Prostate gland (tissue), 2 donors: ENCODE measurements at places on chromosomes 7 and 10. TPM values are rescaled to one million over a fixed set of nuclear protein-coding genes. Genes with fewer than 3 reads are reported as not detected.

GRCh38 chr7:33463131-33463530 is 333.8 kb downstream of the BBS9 start:
- no peak for DNase-seq

GRCh38 chr10:46096446-46096845 is 50.4 kb upstream of the MSMB start:
- no peak for DNase-seq

GRCh38 chr7:156725073-156725472 is 84.5 kb downstream of the RNF32 start:
- DNase-seq, result no peak

Gene TAS2R3
- total RNA-seq, result 5.2 TPM

- no peak for DNase-seq
Measured at GRCh38 chr10:87750001-87750671, 67.9 kb downstream of the ATAD1 start.

Gene CALCR
- not detected for total RNA-seq

- no peak for DNase-seq
Measured at GRCh38 chr10:43251419-43252165, 15.3 kb downstream of the RASGEF1A start.

Gene ZNF727
- total RNA-seq, result 7.3 TPM

GRCh38 chr7:116733924-116734580 is 62.1 kb downstream of the MET start:
- DNase-seq, result no peak

- DNase-seq, result no peak
Measured at GRCh38 chr7:26688936-26689506, 175.4 kb downstream of the SKAP2 start.

DNA sequence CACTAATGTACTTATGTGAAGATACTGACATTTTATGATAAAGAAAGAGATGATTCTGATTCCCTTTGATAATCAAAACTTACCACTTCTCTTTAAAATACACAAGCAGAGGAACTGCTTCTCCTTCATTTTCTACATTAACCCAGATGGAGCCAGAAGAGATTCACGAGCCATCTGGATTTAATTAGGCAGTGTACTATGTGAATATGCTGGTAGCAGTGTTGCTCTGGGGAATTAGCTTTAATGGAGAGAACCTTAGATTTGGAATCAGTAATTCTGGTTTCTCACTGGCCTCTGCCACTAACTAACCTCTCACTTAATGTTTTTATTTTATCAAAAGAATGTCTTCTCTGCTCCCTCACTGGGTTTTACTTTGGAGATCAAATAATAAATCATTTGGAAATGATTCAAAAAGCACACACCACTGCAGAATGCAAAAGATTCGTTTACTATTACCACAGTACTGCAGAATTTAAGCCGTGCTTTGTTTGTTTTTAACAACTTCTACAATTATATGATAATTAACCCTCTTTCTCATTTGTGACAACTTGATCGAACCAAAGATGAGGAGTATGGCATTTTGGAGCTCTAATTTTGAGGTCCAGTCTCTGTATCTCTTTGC is 77.5 kb upstream of the PHYHIPL start:
- no peak for DNase-seq

Gene GPER1
- total RNA-seq, result 7.4 TPM

Gene FHIP2A
- total RNA-seq, result 22.1 TPM

- DNase-seq, result no peak
Measured at GRCh38 chr10:5467207-5467535, 32.2 kb downstream of the CALML5 start.

Gene TFEC
- total RNA-seq, result 0.32 TPM

DNA sequence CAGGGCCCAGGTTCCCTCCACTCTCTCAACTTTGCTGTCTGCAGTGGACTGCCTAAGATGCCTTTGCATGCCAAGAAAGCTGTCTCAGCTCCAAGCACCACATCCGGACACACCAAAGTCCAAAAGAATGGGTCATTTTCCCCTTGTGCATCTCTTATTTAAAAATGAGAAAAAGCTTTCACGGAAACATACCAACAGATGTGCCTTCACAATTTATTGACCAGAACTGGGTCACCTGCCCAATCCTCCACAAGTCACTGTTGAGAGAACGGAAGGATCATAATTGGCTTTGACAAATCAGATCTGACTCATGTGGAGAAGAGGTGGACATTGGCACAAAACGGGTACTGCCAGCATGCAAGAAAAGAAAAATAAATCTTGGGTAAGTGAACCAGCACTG is 258.3 kb downstream of the SNX13 start:
- no peak for DNase-seq

- DNase-seq, result no peak
Measured at GRCh38 chr7:98995111-98995510, 116.8 kb downstream of the TRRAP start.

- no peak for DNase-seq
Measured at GRCh38 chr7:114051871-114052331, 133.1 kb upstream of the PPP1R3A start.

GRCh38 chr10:52720018-52720417 is 52.6 kb downstream of the MBL2 start:
- no peak for DNase-seq

GRCh38 chr10:35012781-35013180 is 77.4 kb downstream of the CUL2 start:
- no peak for DNase-seq

DNA sequence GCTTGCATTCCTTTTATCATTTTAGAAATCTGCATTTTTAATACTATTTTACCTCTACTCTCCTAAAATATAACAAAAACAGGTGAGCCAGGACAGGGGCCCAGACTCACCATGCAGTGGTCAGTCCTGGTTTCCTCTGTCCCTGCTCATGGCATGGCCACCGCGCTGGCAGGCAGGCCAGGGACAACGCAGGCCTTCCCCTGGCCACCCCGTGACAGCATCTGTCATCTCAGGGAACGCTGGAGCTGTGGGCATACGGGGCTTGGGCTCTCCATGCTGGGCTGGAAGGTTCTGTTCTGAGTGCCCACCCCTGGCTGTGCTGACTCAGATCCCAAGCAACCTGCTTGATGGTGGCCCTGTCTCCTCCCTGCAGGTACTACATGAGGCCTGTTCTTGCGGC is 35.1 kb upstream of the CDH23 start:
- DNase-seq, result no peak

Gene EIF4H
- total RNA-seq, result 252 TPM

Gene MMD2
- not detected for total RNA-seq

Gene SORCS1
- 14.4 TPM for total RNA-seq

GRCh38 chr10:51709324-51709972 is 10.1 kb upstream of the CSTF2T start:
- no peak for DNase-seq

DNA sequence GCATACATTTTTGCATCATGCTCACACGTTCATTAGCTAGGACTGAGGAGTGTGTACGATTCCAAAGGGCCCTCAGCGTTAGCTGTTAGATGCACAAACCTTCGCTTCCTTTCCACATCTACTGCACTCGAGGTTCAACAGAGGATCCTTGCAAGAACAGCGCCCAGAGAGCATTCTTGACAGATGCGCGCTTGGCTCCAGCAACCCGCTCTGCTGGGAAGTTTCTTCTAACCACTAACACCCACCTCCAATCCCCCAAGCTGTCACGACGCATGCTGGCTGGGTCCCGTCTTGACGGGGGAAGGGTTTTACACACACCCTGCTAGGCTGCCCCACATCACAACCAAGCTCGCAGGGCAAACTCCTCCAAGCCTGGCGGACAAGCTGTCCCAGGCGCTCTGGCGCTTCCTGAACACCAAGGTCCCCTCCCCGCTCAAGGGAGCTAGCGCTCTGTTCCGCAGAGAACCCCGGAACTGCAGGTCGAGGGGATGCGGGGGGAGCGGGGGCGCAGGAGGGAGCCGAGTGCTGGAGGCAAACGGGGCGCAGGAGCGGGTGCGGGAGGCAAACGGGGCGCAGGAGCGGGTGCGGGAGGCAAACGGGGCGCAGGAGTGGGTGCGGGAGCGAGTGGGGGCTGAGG is 653 bp upstream of the ADRB1 start:
- DNase-seq, result peak; percentile 48

GRCh38 chr10:3146289-3146688 is 26.3 kb downstream of the PITRM1 start:
- no peak for DNase-seq

GRCh38 chr7:343227-343822 is 53.4 kb downstream of the FOXL3 start:
- no peak for DNase-seq

Gene HSPA12A
- 19.4 TPM for total RNA-seq

GRCh38 chr10:69500864-69501468 is 49.7 kb downstream of the TSPAN15 start:
- DNase-seq, result no peak

DNA sequence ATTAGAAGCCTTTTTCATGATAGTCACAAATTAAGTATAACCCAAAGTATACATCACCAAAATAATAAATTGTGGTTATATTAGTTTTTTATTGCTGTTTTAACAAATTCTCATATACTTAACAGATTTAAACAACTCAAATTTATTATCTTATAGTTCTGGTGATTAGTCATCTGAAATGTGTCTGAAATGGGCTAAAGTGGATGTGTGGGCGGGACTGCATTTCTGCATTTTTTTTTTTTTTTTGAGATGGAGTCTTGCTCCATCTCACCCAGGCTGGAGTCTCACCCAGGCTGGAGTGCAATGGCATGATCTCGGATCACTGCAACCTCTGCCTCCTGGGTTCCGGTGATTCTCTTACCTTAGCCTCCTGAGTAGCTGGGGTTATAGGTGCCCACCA is 891.5 kb upstream of the CELF2 start:
- DNase-seq, result no peak

- no peak for DNase-seq
Measured at GRCh38 chr7:98112077-98112476, 5.4 kb downstream of the LMTK2 start.

Gene GPR146
- total RNA-seq, result 25.9 TPM

GRCh38 chr7:122886357-122887081 is at the start of gene CADPS2:
CADPS2 (minus strand) TSS chr7:122886460; CDS start chr7:122886337, 123 bp downstream.
- peak; percentile 87 for DNase-seq

Gene SEMA3E
- total RNA-seq, result 2.6 TPM

Gene TMEM184A
- total RNA-seq, result 59.2 TPM

DNA sequence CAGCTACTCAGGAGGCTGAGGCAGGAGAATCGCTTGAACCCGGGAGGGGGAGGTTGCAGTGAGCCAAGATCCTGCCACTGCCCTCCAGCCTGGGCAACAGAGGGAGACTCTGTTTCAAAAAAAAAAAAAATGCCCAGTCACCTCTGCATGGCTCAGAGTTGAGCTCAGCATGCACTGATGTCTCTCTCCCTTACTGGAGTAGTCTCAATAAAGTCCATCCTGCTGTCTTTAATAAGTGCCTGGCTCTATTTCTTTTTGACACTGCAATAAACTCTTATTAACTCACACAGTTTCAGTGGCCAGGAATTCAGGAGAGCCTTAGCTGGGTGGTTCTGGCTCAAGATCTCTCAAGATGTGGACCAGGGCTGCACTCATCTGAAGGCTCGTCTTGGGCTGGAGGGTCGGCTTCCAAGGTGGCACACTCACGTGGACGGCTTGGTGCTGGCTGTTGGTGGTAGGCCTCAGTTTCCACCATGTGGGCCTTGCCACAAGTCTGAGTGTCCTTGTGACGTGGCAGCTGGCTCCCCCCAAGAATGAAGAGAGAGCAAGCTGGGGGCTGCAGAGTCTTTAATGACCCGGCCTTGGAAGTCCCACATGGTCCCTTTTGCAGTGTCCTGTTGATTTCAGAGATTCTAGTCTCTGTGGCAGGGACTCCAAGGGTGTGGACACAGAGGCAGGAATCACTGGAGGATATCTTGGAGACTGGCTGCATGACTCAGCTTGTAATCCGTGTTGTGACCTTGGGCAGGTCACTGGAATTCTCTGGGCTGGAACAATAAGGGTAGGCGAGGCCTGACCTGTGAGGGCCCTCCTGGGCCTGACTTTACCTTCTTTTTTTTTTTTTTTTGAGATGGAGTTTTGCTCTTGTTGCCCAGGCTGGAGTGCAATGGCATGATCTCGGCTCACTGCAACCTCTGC is 85.9 kb upstream of the KMT2C start:
- DNase-seq, result no peak

- DNase-seq, result no peak
Measured at GRCh38 chr7:156220078-156220605, 407.9 kb upstream of the SHH start.

- DNase-seq, result peak; percentile 9
Measured at GRCh38 chr7:64515330-64515729, 47.5 kb downstream of the ZNF680 start.

Gene SPDYE3
- total RNA-seq, result not detected

DNA sequence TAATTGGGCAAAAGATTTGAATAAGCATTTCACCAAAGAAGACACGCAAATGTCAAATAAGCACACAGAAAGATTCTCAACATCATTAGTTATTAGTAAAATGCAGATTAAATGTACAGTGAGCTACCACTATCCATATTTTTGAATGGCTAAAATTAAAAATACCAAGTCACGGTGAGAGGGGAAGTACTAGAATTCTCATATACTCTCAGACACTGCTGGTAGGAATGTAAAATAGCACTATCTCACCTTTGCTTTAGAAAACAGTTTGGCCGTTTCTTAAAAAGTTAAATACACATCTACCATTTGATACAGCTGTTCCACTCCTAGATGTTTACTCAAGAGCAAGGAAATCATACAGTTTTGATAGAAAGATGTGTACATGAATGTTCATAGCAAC is 115.8 kb upstream of the CELF2 start:
- no peak for DNase-seq

- DNase-seq, result no peak
Measured at GRCh38 chr7:106309362-106309761, 24.6 kb upstream of the NAMPT start.

DNA sequence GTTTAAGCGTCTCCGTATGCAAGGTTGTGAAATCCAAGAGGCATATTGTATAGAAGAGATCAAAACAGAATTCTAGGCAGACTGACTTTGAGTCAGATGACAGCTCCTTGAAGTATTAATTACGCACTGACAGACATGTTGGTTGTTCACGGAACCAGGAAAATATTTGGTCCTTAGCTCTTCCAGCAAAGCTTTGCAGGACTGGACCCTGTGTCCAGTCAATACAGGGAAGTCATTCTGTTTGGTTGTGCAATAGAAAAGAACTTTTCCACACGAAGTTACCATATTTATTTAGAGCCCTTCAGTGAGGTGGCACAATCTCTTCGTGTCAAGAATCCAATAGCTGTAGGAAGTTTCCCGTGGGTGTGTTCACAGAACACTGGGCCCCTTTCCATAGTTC is 205.3 kb downstream of the ARHGAP21 start:
- no peak for DNase-seq

DNA sequence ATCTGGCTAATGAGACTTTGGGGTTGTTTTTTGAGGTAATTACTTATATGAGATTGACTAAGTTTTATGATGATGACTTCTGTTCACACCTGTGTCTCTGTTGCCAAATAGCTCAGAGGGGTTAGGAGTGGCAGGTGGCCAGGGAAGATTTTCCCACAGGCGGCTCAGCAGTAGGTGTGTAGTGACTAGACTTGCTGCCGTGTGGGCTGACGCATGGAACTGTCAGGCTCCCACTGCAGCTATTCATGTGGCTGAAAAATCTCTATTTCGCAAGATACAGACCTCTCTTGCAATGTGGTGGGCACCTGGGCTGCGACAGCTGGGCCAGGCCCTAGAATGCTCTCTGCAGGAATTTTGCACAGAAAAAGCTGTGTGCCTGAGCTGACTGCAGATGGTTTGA is 1.4 kb downstream of the CPA4 start:
- DNase-seq, result no peak

GRCh38 chr7:130275826-130276297 is 9.2 kb downstream of the CPA2 start:
- DNase-seq, result no peak
